ENCODE measurements at places on chromosomes 2 and 18. TPM values are rescaled to one million over a fixed set of nuclear protein-coding genes. Genes with fewer than 3 reads are reported as not detected.

The ANKRD30BL gene
- not detected for polyA plus RNA-seq

The MAP3K19 gene
- not detected for polyA plus RNA-seq

The DAW1 gene
- polyA plus RNA-seq: 1.5 TPM

The TSPYL6 gene
- polyA plus RNA-seq: not detected
